Amniotic stem cell (primary cell): ENCODE measurements at places on chromosomes 4 and X.

- DNase-seq = no peak
These were observed 384.6 kb downstream of the IDS start for GRCh38 chrX:149120459-149120858.

DNA sequence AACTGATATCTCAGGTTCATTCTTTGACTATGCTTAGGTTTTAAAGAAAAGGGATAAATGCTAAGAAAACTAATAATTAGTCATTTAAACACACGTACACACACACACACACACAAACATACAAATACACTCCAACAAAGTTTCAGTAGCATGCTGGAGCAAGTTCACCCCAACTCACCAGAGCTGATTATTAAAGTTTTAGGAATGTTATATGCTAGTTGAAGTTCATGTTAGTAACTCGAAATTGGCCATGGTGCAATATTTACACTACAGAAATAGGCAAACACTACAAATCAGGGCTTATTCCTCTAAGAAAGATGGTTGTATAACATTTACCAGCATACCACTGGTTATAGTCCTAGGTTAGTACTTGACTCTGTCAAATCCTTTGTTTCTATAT lies 384.0 kb upstream of the DIPK2B start:
- DNase-seq = no peak

- no peak for DNase-seq
These were observed 45.3 kb downstream of the ANK2 start for GRCh38 chr4:113094802-113095201.

GRCh38 chrX:49233887-49234555 lies 881 bp upstream of the CACNA1F start:
- no peak for DNase-seq

DNA sequence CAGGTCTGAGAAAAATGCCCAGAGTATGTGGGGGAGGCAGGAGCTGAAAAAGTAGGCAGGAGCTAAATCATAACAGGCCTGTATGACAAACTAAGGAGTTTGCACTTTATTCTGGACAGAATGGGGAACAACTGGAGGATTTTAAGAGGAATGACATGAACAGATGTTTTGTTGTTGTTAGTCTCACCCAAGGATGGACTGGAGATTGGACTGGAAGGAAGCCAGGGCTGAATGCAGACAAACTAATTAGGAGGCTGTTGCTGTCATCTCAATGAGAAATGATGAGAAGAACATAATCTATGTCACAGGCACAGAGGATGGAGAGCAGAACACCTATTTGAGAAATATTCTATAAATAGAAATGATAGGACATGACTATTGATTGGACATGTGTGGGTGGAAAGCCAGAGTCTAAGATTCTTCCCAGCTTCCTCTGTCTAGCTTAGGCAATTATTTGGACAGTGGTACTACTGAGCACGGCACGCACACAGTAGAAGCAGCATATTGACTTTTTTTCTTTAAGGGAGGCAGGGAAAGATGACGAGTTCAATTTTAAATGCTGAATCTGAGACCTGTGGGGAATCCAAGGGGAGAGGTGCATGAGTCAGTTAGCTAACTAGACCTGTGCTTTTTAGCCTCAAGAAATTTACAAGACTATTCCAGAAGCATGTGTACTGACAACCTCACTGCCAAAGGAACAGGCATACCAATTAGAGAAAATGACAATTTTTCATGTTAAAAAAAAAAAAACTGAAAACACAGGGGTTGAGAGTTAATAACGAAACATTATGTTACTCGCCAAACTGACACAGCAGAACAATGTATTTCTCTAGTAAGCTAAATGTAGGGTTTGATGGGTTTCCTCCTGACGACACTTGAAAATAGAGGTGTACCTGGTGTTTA lies 963 bp upstream of the USO1 start:
- DNase-seq = no peak

GRCh38 chr4:36709991-36710390 lies 428.6 kb downstream of the DTHD1 start:
- no peak for DNase-seq

DNA sequence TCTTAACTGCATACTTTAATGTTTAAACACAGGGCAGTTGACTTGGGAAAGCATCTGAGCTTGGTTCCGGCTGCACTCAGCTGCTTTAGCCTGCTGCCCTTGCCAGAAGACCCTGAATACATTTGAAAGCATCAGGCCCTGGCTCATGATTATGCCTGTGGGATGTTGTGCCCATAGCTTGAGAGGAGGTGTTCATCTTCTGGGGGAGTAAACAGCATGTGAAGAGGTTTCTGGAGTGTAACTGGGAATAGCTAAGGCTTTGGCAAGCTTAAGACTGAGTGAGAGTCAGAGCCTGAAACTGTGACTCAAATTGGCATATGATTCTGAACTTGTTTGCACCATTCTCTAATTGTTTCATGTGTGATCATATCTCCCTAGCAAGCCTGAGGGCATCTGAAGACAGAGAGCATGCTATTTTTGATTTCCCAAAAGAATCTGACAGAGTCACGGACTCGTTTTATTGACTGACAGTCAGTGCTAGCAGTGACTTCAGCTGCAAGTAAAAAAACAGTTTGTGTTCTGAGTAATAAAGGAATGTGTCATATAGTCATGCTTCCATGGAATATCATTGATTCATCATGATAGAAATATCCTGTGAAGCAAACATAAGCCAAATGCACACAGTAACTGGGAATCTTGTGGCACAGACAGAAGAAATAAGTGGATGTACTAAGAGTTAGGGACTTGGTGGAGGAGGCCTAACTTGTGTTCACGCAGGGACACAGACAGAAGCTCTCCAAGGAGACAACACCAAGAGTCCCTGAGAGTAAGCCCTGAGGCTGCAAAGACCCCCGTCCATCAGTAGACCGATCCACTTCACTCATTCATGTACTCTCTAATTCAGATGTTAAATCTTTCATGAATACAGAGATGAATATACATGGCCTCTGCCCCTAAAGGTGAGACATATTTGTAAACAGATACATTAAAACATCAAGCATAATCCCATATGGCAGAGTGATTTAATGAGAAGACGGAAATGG lies 100.7 kb downstream of the SYNPO2 start:
- DNase-seq = peak; percentile 70

DNA sequence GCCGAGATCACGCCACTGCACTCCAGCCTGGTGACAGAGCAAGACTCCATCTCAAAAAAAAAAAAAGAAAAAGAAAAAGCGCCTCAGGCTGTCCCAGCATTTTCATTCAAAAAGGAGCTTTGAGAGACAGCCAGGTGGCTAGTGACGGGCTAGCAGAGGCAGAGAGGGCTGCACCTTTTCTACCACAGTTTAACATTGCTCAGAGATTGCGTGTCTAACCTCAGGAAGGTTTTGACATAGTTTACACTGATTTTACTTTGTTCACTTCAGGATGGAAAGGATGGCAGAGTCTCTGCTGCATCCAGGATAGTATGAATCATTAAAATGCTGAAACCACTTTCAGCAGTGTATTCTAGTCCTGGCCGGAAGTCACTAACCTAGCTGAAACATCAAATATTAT lies 28.1 kb downstream of the ZFP42 start:
- no peak for DNase-seq

GRCh38 chrX:109952050-109952449 lies 50.9 kb upstream of the TMEM164 start:
- DNase-seq = no peak

DNA sequence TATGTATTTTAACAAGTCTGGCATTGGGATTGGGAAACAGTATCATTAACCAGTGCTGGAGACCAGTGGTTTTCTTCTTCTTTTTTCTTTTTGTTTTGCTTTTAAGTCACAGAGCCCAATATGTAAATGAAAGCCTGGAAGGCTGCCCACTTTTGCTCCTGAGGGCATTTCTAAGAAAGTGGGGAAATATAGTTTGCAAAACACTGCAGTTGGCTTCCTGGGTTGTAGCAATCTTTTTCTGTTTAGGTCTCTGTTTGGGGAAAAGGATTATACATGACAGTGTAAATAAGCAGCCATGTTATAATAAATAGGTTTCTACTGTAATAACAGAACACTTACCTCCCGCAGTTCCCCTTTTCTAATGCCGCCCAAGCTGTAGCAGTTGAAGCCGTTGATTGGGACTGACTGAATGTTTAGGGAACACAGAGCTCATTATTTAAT lies 105.5 kb downstream of the TMEM164 start:
- no peak for DNase-seq

GRCh38 chr4:7343081-7343655 lies 91.6 kb downstream of the PSAPL1 start:
- DNase-seq = no peak

GRCh38 chrX:155888139-155888538 lies 7.0 kb downstream of the VAMP7 start:
- DNase-seq = peak; percentile 14

DNA sequence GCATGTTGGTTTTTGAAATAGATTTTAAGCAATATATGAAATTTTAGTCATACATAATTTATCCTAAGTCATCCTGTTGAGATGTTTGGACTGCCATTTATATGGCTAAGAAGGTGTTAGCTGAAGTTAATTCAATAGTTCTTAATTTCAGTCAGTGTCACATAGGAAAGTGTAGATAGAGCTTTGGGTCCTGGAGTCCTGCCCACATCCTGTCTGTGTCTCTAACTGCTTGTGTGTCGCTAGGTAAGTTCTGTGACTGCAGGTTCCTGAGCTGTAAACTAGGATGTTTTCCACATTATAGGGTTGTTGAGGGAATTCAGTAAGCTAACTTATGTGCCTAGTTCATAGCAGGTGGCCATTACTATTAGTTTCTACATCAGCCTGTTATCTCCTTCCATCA lies 20.7 kb downstream of the OFD1 start:
- DNase-seq = no peak
